ENCODE measurements at places on chromosomes 13 and 19. TPM values are rescaled to one million over a fixed set of nuclear protein-coding genes. Genes with fewer than 3 reads are reported as not detected.

The ZNF792 gene
- total RNA-seq: 7.5 TPM

The FCAR gene
- total RNA-seq: not detected

The FBXO17 gene
- 30.9 TPM for total RNA-seq

The GSX1 gene
- 11.4 TPM for total RNA-seq

The OR4F17 gene
- total RNA-seq: not detected

The GTF3A gene
- total RNA-seq: 116 TPM

The DIAPH3 gene
- 17.3 TPM for total RNA-seq

The SLC27A5 gene
- 16.2 TPM for total RNA-seq

DNA sequence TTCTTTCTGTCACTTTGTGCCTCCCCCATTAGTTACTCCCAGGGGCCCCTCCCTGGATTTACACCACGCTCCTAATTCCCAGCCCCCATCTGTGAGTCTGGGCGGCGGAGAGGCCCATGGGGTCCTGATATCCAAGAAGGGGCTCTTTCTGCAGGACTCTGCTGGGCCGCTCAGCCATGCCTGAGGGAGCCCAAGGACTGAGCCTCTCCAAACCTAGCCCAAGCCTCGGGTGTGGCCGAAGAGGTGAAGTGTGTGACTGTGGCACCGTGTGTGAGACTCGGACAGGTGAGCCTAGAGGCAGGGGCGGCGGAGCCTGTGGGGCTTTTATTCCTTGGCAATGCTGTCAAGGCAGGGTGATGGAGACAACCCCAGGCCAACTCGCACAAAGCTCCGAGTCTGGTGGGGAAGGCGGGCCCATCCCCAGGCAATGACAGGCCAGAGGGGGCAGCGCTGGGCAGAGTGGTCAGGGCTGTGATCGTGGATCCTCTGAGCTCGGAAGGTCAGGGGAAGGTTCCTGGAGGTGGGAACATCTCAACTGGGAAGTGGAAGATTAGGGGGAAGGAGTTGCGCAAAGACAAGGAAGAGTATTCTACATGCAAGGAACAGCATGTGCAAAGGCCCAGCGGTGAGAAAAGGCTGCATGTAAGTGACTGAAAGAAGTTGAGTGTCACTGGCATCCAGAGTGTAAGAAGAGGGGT is 1.6 kb downstream of the PLEKHG2 start:
- DNase-seq: no peak

GRCh38 chr13:76000131-76000530 is 364.0 kb downstream of the LMO7 start:
- DNase-seq: no peak

GRCh38 chr19:38793177-38793576 is 4.2 kb downstream of the LGALS7B start:
- no peak for DNase-seq

GRCh38 chr19:45137179-45137761 is 23.5 kb downstream of the NKPD1 start:
- DNase-seq: no peak

DNA sequence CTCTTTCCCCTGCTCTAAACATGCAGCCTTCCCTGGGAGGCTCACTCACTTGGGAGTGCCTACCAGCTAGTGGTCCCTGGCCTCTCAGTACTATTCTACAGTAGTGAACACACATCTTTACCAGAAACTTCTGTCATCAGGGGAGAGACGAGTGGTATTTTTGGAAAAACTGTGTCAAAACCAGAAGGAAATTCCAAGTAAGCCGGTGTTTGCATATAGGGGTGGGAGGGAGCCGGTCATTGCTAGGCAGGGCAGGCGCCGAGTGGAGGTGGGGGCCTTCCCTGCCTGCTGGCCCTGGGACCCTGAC is 7.0 kb downstream of the RPS9 start:
- no peak for DNase-seq

DNA sequence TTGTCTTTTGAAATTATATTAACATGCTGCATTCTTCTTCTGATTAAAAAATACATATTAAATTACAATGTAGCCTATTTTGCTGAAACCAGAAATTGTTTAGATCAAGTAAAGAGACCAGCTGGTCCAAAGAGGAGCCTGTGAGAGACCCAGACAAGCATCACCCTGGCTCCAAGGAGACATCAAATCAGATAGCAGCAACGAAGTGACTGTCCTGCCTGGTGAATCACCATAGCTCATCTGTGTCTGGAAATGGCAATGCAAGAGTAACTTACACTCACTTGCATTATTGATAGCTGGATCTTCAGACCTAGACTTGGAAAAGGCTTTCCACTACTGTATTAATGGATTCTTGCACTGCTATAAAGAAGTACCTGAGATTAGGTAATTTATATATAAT is 169.1 kb downstream of the KCTD12 start:
- no peak for DNase-seq

DNA sequence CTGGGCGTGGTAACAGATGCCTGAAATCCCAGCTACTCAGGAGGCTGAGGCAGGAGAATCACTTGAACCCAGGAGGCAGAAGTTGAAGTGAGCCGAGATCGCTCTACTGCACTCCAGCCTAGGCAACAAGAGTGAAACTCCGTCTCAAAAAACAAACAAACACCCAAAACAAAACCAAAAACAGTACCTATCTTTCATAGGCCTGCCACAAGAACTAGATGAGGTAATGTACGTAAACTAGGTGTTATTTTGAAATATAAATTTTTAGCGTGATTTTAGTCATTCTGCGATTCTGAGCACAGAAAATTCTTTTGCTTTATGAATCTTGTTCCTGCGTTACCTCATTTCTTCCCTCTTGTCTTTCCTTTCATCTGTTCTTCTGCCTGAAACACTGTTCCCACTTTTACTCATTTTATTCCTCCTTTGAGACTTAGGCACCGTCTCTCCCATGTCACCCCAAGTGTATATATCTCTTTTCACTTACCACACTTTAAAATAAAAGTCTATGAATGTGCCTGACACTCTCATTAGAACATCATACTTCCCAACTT is 238.2 kb upstream of the HTR2A start:
- DNase-seq: no peak

- DNase-seq: no peak
Observed at GRCh38 chr13:63345835-63346234, 1930.2 kb upstream of the PCDH20 start.

GRCh38 chr19:7575434-7576040 is 20.1 kb upstream of the CAMSAP3 start:
- DNase-seq: no peak

DNA sequence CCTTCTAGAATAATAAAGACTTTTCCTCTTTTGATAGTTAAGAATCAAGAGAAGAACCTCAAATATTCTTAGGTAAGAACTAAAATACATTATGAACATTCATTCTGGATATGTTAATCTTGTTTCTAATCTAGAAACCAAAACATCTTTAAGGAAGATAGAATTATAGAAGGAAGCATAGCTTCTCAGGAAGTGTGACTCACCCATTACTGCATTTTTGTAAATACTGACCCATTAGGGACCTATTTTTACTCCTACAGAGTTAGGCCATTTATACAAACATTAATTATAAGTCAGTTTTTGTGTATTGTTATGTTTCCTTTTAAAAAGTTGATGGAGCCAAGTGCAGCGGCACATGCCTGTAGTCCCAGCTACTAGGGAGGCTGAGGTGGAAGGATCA is 147.1 kb downstream of the NUFIP1 start:
- no peak for DNase-seq

DNA sequence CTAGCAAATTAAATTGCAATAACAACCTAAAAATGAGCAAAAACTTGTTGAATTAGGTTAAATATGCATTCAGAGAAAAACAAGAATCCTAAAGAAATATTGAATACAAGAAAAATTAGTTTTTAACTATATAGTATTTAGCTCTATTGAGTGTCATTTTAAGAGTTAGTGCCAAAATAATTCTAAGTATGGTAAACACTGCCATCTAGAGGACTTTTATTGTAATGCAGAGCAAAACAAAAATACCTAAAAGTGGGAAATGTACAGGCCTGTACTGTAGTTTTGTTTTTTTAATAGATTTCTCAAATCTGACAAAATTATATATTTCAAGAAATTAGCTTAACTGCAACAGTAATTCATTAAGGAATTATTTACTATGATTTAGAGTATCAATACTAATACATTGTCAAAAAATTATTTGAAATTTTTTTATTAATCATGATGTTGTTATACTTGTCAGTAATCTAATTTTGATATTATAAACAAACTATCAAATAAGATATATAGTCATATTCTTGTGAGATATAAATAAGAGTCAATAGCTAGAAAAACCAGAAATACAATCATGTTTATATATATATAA is 8.2 kb upstream of the PCDH9 start:
- DNase-seq: no peak

GRCh38 chr13:91347996-91348905 is 764 bp downstream of the MIR17HG start:
- peak; percentile 30 for DNase-seq

DNA sequence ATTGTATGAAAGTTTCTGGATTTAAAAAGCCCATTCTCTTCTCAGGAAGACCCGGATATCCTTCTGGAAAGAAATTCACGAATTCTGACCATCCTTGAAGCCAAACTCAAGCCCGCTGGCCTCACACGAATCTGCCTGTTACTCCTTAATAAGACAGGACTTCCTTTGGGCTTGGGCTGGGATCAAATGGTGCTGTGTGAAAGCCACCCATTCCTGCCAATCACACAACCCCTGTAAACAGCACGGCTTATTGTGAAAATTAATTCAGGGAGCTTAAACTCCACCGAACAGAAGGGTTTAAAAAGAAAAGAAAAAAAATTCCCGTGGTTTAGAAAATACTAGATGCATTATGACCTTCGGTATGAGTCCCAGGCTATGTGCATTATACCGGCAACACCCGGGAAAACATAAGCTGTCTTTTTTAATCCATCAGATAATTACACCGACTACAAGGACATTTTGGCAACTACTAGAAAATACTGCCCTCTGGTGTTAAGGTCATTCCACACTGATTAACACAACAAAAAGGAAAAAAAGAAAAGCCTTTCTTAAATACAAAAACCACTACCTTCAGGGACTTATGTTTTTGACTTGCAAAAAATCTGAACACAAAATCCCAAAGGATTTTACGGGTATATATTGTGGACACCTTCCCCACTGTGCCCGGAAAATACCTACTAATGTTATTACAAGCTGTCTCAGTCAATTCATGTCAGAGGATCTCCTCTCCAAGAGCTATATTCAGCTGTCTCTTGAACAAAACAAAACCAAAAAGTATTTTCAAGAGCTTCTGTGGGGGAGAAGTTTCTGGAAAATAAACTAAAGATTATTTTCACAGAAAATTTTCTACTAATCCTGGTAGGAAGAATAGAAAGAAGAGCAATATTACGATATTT is 76.0 kb upstream of the LSM14A start:
- DNase-seq: no peak

- DNase-seq: no peak
Observed at GRCh38 chr19:31625575-31625974, 276.3 kb upstream of the TSHZ3 start.

DNA sequence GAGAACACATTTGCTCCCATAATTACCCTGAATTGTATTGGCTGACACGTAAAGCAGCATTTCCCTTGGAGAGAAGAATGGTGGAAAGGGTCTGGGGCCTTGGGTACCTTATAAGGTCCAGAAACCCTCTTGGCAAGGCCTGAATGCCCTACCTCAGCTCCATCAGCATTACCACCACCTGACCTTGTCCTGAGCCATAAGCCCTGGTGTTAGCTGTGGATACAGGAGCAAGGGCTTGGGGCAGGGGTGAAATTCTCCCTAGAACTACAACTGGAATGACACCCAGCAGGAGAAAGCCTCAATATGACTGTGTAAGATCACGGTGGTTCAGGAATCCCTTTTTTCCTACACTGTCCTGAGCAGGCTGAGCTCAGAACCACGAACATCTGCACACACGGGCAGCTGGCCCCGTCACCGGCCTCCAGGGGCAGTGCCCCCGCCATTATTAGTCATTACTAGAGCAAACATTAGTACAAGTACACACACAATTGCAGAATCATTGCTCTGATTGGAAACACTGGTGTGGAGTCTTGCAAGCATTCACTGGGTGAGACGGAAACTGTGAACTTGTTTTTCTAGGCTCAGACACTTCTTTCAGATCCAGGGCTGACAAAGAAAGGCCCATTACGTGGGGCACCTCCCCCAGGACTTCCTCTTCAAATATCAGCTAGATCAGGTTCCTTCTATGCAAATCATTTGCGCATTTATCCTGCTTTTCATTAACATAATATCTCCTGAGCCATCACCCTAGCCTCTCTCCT is 26.8 kb upstream of the MTIF3 start:
- DNase-seq: no peak

- no peak for DNase-seq
Observed at GRCh38 chr19:48415395-48415794, 21.9 kb downstream of the GRIN2D start.

DNA sequence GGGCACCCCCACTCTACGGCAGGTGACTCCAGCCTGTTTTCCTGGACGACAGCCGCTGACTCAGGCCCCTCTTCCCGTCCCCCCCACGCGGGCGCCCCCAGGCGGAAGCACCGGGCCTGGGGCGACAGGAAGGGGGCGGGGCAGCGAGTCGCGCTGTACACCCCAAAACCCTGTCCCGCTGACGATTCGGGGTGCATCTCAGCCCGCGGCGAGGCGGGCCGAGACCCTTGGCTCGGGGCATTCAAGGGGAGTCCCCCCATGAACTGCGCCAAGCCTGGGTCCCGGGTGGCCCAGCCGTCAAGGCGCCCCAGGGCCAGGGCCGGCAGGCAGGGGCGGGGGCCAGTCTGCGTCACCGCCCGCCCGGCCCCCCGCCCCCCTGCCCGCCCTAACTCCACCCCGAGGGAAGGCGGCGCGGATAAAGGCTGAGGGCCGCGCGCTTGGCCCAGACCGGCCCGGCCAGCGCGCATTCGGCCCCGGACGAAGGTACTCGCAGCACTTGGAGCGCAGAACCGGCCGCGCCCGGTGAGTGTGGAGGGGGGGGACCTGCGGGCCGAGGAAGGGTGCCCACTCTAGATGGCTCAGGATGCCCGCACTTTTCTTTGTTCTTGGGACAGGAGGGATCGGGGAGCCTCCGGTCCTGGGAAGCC is at the start of gene MIDN:
MIDN (plus strand) TSS at position 445 of the 647 bp plus-strand sequence. CDS start 1,714 bp downstream, outside the sequence.
- peak; percentile 59 for DNase-seq

Measured in neural crest cell (in vitro differentiated cells).